ENCODE measurements at places on chromosomes 4 and X.

DNA sequence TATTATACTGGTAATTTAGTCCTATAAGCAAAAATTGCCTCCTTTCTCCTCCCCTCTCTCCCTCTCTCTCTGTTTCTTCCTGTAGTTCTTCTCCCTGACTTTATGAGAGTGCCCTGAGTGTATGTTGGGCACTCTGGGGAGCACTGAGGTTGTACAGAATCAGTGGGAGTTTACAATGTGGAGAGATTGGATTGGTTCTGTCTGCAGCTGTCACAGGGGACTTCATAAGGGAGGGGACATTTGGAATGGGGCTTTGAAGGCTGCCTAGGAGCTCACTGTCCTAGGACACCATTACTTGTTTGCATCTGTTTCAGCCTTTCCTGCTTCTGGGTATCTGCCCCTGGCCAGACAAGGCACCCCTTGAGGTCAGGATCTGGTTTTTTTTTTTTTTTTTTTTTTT is 22.9 kb downstream of the SH3TC1 start:
- DNase-seq = no peak

DNA sequence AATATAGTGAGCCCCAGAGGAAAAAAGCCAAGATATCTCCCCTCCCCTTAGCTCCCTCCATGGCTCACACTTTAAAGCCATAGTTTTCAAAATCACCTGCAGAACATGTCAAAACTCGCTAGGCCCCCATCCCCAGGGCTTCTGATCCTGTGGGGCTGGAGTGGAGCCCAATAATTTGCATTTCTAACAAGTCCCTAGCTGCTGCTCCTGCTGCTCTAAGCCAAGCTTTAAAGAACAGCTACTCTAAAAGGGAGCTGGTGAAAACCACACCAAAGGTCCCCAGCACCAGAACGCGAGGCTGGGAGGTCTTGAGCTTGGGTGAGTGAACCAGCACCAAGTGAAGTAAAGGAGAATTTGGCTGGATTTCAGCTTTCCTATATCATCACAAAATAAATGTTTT is 237.1 kb downstream of the ZNF674 start:
- DNase-seq = no peak

GRCh38 chr4:65943076-65943475 is 272.8 kb upstream of the EPHA5 start:
- no peak for DNase-seq

GRCh38 chr4:154478128-154478527 is 13.5 kb downstream of the DCHS2 start:
- no peak for DNase-seq

GRCh38 chrX:145405012-145405411 is 157.7 kb downstream of the SPANXN1 start:
- DNase-seq = no peak

GRCh38 chr4:61152433-61152832 is 47.7 kb upstream of the ADGRL3 start:
- DNase-seq = no peak

DNA sequence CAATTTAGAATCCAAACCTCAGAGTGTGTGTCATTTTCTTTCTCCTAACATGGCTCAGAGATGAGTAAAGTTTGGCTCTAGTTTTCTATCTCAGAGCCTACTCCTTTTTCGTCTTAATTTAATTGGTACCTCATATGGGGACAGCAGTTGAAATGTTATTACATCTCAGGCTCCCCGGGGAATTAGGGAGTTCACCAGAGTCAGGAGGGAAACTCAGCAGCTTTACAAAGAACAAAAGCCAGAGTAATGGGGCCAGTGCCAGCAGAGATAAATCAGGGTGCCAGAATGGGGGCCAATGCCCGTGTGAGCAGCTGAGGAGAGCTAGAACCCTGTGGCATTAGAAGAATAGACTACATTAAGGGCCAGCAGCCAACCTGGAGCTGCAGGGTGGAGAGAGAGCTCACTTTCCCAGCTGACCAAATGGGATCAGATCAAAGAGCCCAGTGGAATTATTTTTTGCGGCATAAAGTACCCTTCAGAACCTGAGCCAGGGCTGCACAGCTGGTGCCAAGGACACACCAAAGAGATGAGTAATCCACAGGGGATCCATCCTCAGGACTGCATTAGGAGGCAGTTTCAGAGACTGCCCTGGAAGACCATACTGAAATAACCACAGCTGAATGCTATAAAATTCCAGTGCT is 207.1 kb upstream of the DKK2 start:
- DNase-seq = no peak

DNA sequence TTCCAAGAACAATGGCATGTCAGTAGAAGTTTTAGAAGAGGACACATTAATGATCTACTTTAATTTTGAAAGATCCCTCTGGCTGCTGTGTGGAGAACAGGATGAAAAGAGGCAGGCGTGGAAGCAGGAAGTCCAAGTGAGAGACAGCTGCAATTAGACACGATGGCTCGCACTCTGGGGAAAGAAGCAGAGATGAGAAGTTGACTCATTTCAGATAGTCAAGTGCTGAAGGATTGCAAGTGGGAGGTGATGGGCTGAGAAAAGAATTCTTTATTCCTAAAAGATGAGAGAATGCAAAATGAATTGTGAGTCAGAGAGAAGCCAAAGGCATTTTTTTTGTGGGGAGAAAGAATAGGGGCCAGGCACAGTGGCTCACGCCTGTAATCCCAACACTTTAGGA is 16.5 kb downstream of the RXFP1 start:
- DNase-seq = no peak

DNA sequence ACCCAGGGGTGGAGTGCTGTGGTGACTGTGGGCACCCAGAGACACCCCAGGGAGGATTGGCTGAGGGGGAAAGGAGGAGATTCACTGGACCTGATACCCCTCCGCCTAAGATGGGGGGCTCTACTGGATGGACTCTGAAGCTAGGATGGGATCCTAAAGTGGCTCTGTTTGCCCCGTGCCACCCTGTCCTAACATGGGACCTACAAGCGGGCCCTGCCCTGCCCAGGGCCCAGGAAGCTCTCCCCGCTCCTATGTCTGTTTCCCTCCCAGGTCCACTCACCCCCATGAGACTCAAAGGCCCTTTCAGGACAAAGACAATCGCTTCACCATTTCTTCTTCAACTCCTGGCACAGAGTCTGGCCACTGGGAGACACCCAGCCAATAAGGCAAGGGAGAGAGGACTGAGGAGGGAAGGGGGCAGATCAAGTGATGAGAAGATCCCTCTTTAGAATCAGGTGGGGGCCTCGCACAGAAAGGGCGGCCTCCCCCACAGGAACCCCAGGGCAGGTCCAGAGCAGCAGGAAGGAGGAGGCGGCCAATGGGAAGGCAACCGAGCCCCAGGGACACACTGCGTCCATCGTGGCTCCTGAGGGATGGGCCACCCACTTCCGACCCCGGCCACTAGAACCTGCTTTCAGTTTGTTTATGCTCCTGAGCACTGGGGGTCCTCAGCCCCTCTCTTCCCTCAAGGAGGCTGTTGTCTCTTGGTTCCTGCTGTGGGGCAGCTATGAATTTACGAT is 155.4 kb downstream of the AFAP1 start:
- DNase-seq = no peak

- no peak for DNase-seq
Measured at GRCh38 chrX:26783512-26784225, 567.7 kb downstream of the MAGEB5 start.

DNA sequence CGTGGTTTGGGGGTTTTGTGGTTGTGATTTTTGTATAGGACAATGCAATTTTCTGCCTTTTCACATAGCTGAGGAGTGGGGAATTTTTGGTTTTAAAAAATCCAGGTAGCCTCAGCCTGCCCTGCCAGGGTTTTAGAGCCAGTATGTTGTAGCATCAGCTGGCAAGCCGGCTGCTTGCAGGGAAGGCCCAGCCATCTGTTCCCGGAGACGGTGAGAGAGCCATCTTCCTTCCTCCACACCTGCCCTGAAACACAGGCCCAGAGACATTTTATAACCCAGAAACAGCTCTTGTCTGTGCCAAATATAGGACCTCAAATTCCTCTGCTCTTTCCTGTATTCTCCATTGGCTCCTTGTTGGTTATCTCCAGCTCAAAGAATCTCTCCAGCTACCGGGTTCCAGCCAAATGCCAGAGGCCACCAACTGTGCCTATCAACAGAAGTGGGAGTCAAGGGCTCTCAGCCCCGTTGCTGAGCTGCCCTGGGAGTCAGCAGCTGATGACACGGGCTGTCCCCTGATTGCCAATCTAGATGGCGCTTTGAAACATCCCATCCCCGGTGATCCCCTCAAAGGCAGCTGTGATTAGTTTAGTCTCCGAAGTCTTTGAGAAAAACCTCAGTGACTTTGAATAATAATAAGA is 595.2 kb downstream of the MID1IP1 start:
- DNase-seq = no peak

DNA sequence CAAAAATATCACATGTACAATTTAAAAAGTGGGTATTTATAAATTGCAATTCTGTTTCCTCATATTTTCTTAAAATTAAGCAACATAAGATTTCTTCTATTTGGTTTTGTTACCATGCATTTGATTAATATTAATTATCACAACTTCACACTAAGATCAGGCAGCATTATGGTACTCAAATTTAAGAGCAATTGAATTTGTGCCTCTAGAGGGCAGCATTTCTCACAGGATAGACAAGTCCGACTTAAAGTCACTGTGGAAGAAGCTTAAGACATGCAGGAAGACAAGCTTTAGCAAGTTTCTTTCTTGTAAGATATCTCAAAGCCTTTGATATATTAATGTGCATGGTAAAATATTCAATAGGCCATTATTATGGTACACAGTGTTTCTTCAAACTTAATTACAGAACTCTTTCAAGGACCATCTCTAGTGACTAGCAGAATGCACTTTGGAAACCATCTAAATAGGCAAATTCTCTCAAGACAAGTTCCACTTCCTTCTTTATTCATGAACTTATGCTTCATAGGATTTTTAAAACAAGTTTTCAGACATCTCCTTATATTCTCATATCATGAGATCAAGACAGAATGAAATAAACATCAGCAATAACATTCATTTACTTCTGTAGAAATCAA is 35.0 kb downstream of the FBXW7 start:
- peak; percentile 43 for DNase-seq

DNA sequence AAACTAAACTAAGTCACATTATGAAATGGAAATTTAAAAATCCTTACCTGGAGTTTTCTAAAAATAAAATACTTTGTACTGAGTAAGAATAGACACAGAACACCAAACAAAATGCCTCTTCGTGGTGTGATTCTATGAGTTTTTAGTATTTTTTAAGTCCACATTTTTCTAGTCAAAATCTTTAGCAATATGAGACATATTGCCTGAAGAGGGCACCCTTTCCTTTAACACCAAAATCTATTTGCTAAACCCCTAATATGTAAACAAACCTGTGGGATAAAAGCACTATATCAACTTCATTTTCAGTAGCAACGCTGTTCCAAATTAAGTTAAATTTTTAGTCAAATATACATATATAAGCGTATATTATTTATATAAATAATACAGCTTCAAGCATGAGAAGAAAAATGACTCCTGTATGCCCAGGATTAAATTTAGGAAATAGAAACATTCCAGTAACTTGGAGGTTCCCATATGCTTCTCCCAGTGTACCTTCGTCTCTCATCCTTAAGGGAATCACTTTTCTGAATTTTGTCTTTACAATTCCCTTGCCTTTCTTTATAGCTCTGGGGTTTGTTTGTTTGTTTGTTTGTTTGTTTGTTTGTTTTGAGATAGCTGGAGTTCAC is 23.0 kb upstream of the PGM2 start:
- DNase-seq = no peak

DNA sequence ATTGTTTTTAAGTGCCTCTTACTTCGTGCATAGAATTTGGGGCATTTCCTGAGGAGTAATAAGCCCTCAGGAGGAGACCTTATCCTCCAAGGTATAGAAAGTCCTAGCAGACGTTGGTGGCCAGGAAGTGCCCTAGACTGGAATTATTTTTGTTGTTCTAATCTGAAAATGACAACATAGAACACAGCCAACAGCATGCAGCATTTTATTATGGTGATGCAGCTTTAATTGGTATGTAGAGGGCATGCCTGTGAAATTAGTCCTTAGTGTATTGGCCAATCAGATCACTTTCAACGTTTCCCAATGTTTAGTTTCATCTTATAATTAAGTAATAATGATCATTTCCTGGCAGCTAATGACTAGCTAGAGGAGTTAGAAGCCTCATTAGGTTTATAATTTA is 199.2 kb downstream of the SHROOM3 start:
- no peak for DNase-seq

- DNase-seq = no peak
Measured at GRCh38 chr4:139189972-139190371, 13.0 kb upstream of the ELF2 start.

GRCh38 chr4:159444678-159445077 is 341.8 kb downstream of the RAPGEF2 start:
- DNase-seq = no peak

DNA sequence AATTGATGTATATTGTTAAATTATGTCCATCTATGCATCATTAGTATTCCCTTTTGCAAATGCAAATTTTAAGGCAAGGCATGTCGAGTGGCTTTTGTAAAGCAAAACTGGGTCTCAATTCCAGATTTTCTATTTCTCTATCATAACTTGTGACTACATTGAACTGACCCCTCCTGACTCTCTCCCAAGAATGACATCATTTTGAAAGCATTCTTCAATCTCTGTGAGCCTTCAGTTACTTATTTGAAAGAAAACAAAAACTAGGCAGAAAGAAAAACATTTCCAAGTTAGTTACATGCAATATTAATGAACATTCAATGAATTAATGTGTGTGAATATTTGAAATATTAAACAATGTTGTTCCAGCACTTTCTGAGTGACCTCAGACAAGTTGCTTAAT is 314.3 kb upstream of the CLNK start:
- no peak for DNase-seq

- no peak for DNase-seq
Measured at GRCh38 chr4:111761531-111761930, 383.7 kb upstream of the FAM241A start.

DNA sequence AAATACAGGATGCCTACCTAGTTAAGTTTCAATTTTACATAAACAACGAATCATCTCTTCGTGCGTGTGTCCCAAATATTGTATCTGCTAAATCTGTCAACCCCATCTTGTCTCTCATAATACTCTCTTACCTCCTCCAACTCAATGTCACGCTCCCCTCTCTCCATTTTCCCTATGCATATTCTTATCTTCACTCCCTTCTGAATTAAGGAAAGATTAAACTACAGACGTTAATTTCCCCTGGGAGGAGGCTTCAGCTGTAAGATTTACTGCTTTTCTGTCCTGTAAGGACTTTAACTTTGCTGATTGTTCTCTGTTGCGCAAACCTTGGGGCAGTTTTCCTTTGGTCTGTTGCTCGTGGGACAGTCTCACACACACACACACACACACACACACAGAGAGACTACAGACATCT is 455 bp upstream of the ABCB7 start:
- DNase-seq = no peak

- DNase-seq = no peak
Measured at GRCh38 chr4:80875642-80876041, 154.9 kb upstream of the BMP3 start.

DNA sequence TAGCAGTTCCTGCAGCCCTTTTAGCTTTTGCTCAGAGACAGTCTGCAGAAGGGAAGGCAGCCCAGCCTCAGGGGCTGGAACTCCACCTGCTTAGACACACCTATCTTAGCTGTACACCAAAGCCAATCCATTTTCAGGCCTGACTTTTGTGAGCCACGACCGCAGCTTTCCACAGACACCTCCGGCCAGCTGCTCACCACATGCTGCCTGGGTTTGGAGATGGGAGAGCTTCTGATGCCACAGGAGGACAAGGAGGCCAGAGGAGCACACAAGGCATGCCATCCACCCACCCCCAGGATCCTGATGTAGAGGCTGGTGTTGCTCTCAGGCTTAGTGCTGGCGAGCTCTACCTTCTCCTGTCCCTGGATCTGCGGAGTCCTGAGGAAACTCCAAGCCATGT is 141.8 kb upstream of the NALF2 start:
- no peak for DNase-seq
